GM23248 (cell line): ENCODE measurements at places on chromosomes 2 and 18. TPM values are rescaled to one million over a fixed set of nuclear protein-coding genes. Genes with fewer than 3 reads are reported as not detected.

The PKDCC gene
- 0.95 and 1.2 TPM in 2 replicates for polyA plus RNA-seq

The KANSL3 gene
- polyA plus RNA-seq = 15.0 and 15.6 TPM in 2 replicates

- no peak for DNase-seq
- no peak overlapping the region for H3K4me3 ChIP-seq
- H3K27me3 ChIP-seq = no peaks in the 10 kb centered on the region
- H3K4me1 ChIP-seq = no peaks in the 10 kb centered on the region
- no peak overlapping the region for H3K27ac ChIP-seq
- no peaks in the 10 kb centered on the region for H3K36me3 ChIP-seq
These were observed 721.2 kb downstream of the GALR1 start for GRCh38 chr18:77970814-77971213.

The CDH2 gene
- 103 and 107 TPM in 2 replicates for polyA plus RNA-seq

GRCh38 chr18:13442451-13442850, 223.9 kb downstream of the LDLRAD4 start:
- peaks cover 4% of the 10 kb centered on the region; the same call in 1 of the 2 replicates for H3K4me1 ChIP-seq
- no peak for DNase-seq

DNA sequence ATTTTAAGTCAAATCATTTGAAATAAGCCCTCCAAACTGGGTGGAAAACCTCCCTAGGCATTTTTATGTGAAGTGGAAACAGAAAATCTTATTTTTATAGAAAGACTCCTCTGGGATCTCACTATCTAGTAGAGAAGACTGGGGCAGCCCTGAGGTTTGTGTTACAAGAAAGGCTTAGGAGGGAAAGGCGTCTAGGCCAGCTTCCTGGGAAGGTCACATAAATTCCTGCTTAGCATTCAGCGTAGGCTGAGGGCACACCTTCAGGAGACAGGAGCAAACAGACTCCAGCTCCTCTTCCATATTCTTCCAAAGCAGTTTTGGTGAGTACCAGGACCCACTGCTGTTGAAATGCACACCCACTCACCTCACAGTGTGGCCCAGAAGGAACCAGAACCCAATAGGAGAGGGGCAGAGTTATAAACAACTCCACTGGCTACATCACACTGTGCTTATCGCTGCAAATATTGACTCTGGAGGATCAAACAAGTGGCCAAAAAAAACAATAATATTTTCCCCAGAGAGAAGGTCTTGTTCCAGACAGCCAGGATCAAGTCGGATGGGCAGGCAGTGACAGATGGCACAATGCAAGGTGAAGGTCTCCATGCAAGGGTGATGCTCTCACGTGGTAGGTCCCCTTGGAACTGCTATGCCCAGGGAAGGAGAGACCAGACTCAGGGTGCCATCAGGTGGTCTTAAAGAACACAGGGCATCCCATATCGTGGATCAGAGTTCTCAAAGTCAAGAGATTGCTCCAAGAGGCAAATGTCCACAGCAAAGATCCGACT, 17.7 kb upstream of the IGFBP2 start:
- H3K4me1 ChIP-seq = peaks cover 11% of the 10 kb centered on the region; the same call in 1 of the 2 replicates
- H3K36me3 ChIP-seq = no peaks in the 10 kb centered on the region
- H3K4me3 ChIP-seq = no peak overlapping the region
- H3K27ac ChIP-seq = no peak overlapping the region

The DNAJC5G gene
- not detected in 2 replicates for polyA plus RNA-seq

The MYL1 gene
- not detected in 2 replicates for polyA plus RNA-seq

DNA sequence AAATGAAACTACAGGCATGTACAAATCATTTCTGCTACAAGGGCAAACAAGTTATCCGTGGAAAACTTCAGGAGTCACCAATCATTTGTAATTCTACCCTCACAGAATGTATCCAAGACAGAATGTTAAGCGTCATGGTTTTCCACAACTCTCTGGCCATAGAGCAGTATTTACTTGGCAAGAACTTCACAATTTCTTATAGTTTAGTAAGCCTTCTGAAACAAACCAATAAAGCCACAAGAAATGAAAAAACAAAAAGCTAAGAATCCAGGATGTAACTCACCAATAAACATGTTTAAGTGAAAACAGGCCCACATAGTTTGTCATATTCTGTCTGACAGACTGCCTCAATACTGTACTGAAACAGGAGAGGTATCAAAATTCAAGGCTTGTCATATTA, 70.3 kb downstream of the LNPK start:
- peak; percentile 94 for DNase-seq
- H3K4me3 ChIP-seq = peak overlapping the region; percentile 43
- H3K27me3 ChIP-seq = no peaks in the 10 kb centered on the region
- peaks cover 48% of the 10 kb centered on the region for H3K4me1 ChIP-seq

The LIPG gene
- 0.11 and 0.38 TPM in 2 replicates for polyA plus RNA-seq

GRCh38 chr2:223053484-223054192, 1.6 kb downstream of the KCNE4 start:
- peaks cover 29% of the 10 kb centered on the region for H3K4me1 ChIP-seq
- H3K4me3 ChIP-seq = peak overlapping the region; percentile 43
- H3K27me3 ChIP-seq = no peaks in the 10 kb centered on the region
- peak overlapping the region; percentile 84 for H3K27ac ChIP-seq
- H3K36me3 ChIP-seq = no peaks in the 10 kb centered on the region

GRCh38 chr2:241914542-241914941, 45.0 kb downstream of the RTP5 start:
- DNase-seq = no peak
- no peaks in the 10 kb centered on the region for H3K36me3 ChIP-seq
- H3K4me1 ChIP-seq = no peaks in the 10 kb centered on the region

DNA sequence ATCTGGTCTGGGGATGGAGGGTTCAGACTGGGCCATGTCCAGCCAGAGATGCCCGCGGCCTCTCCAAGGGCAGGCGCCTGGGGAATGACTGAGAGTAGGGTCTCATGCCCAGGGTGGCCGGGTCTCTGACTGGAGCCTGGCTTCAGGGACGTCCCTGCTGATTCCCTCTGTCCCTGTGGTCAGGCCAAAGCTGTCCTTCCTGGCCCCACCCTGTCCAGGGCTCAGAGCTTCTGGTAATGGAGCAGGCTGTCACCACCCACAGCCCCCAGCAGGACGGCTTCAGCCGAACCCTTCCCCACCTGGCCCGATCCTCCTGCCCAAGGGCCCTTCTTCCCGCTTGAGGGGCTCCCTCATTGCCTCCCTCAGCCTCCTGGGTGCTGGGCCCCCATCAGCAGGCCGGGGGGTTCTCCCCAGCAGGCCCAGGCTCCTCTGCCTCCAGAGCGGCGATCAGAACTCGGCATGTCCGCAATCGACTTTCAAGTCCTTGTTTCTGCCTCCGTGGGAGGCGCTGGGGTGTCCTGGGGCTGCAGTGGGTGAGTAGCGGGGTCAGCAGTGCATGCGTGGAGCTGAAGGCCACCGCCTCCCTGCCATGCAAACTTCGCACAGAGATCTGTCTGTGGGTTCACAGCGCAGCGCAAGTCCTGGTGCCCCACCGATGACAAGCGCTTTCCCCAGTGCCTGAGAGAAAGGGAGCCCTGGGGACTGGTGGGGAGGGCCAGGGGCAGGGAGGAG, 18.3 kb downstream of the RAMP1 start:
- H3K4me3 ChIP-seq = no peak overlapping the region
- no peak for DNase-seq
- no peaks in the 10 kb centered on the region for H3K36me3 ChIP-seq
- H3K4me1 ChIP-seq = peaks cover 21% of the 10 kb centered on the region

GRCh38 chr2:235638541-235639427, 144.9 kb downstream of the AGAP1 start:
- no peak overlapping the region for H3K4me3 ChIP-seq
- peaks cover 71% of the 10 kb centered on the region for H3K4me1 ChIP-seq

The OTOF gene
- 0.37 and 0.38 TPM in 2 replicates for polyA plus RNA-seq

DNA sequence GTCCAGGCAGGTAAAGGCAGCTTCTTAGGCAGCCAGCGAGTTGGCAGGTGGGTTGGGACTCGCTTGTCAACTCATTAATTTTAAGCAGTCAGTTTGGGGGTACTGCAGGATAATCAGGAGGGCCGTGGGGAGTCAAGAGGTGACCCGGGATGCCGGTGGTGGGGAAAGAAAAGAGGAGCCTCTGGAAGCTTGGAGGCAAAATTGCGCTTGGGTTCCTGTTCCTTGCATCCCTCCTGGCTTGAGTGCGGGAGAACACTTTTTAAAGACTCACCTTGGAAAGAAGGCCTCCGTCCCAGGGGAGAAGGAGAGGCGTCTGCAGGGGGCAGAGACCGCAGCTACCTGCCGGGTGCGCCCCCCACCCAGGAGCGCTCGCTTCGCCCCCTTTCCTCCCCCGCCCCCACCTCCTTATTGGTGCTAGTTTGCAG, at the start of gene KCNJ3:
KCNJ3 (plus strand) TSS at position 400 of the 425 bp plus-strand sequence. CDS start 81 bp downstream, outside the sequence.
- no peaks in the 10 kb centered on the region for H3K27me3 ChIP-seq
- H3K36me3 ChIP-seq = no peaks in the 10 kb centered on the region
- no peak within 1 kb of the TSS for H3K4me3 ChIP-seq

The APCDD1 gene
- polyA plus RNA-seq = 0.30 TPM in 1 of 2 replicates, not detected in the other

GRCh38 chr2:238512247-238512867, 85.6 kb downstream of the ASB1 start:
- no peak for DNase-seq
- no peak overlapping the region for H3K27ac ChIP-seq
- H3K36me3 ChIP-seq = no peaks in the 10 kb centered on the region

The BAZ2B gene
- polyA plus RNA-seq = 13.9 and 17.0 TPM in 2 replicates

The GALNT3 gene
- 0.30 and 0.40 TPM in 2 replicates for polyA plus RNA-seq

The PAX8 gene
- polyA plus RNA-seq = 13.1 and 20.4 TPM in 2 replicates

- no peak overlapping the region for H3K4me3 ChIP-seq
- no peaks in the 10 kb centered on the region for H3K4me1 ChIP-seq
- peaks cover 7% of the 10 kb centered on the region; the same call in 1 of the 2 replicates for H3K36me3 ChIP-seq
These were observed 34.3 kb upstream of the TXNDC2 start for GRCh38 chr18:9851511-9851910.

DNA sequence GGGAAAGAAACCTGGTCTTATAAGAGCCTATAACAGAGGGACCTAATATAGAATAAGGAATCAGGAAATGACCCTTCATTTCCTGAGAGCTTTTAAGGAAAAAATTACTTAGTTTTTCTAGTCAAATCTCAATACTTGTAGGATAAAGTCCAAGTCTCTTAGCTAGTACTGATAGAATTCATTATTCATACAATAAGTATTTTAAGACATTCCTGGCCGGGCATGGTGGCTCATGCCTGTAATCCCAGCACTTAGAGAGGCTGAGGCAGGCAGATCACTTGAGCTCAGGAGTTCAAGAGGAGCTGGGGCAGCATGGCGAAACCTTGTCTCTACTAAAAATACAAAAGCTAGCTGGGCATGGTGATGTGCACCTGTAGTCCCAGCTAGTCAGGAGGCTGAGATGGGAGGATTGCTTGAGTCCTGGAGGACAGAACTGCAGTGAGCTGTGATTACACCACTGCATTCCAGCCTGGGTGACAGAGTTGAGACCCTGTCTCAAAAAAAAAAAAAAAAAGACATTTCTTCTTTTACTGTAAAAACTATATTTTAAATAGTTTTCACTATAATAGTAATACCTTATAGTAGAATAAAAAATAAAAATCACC, 3.2 kb downstream of the RAB3GAP1 start:
- H3K4me1 ChIP-seq = peaks cover 31% of the 10 kb centered on the region
- H3K4me3 ChIP-seq = peak overlapping the region; percentile 96
- 0 out of 2 replicates have a peak, but pooled peaks cover 15% of the 10 kb centered on the region for H3K36me3 ChIP-seq
- DNase-seq = peak; percentile 87
- peak overlapping the region; percentile 98 for H3K27ac ChIP-seq

DNA sequence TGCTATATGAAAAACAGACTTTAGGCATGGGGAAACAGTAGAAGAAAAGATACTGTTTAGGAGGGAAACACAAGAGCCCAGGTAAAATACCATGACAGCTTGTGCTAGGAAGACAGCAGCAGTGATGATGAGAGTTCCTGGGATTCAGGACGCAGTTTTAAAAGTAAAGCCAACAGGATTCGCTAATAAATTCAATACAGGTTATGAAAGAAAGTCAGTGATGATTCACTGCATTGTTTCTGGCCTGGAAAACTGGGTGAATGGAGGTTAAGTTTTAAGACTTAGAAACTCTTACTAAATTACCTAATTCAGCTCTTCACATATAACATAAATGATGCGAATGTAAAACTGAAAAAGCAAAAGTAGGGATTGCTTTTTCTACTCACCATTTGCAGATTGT, 27.9 kb upstream of the RNU4ATAC start:
- H3K4me3 ChIP-seq = peak overlapping the region; percentile 4; the same call in 1 of the 2 replicates
- DNase-seq = peak; percentile 66
- no peaks in the 10 kb centered on the region for H3K27me3 ChIP-seq
- H3K4me1 ChIP-seq = peaks cover 61% of the 10 kb centered on the region

DNA sequence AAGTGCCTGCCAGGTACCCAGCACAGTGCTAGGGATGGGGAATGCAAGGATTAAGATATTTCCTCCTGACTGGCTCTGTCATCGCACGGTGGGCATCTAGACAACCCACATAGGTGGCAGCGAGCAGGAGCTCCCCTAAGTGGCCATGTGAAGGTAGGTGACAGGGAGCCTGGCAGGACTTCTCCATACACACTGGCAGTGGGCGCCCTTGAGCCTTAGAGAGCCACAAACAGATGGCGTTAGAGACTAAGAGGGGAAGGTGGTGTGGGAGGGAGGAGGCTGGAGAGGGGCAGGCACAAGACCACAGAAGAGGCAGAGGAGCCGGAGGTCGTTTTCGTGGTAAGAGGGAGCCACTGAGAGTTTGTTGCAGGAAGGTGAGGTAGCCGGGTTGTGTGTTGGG, 15.2 kb downstream of the PRELID3A start:
- no peak overlapping the region for H3K27ac ChIP-seq
- no peaks in the 10 kb centered on the region for H3K4me1 ChIP-seq
- DNase-seq = no peak
- no peaks in the 10 kb centered on the region for H3K27me3 ChIP-seq

The PSMG2 gene
- 125 and 128 TPM in 2 replicates for polyA plus RNA-seq

DNA sequence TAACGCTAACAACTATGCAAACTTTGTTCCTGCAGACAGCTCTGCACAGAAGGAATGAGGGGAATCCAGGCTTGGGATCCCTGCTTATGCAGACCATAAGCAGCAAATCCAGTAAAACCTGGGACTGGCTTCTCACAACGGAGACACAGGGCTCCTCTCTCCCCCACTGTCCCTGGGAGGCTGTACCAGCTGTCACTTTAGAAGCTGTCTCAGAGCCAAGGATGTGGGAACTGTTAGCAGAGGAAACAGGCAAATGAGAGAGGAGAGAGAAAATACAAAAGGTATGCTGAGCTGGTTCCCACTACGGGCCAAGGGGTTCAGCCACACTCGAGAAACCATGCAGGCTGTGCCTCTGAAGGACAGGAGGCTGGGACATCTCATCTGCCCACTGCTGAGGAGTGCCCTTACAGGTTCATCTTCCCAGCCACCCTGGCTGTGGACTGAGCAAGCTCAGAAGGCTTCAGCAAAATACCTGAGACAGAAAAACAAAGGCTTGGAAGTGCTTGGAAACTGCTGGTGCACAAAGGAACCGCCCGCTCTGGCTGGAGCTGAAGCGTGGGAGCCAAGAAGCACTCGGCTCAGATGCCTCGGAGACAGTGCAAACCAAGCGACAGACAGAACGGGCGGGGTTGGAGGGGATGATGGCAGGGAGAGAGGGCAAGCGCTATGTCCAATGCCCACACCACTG, 72.5 kb downstream of the FAM210A start:
- peak; percentile 9 for DNase-seq
- H3K4me1 ChIP-seq = no peaks in the 10 kb centered on the region
- H3K27me3 ChIP-seq = no peaks in the 10 kb centered on the region

The WDR54 gene
- 50.8 and 53.3 TPM in 2 replicates for polyA plus RNA-seq

GRCh38 chr2:187939180-187939579, 352.5 kb upstream of the GULP1 start:
- no peaks in the 10 kb centered on the region for H3K27me3 ChIP-seq
- no peak overlapping the region for H3K4me3 ChIP-seq
- H3K36me3 ChIP-seq = no peaks in the 10 kb centered on the region
- H3K4me1 ChIP-seq = no peaks in the 10 kb centered on the region
